Activated naive CD8-positive, alpha-beta T cell treated with anti-CD3 and anti-CD28 coated beads, Interleukin-2, amount 10 ng/mL, durations not matched to agents 7 days and 5 days (primary cell): ENCODE measurements at places on chromosomes 3 and 15. TPM values are rescaled to one million over a fixed set of nuclear protein-coding genes. Genes with fewer than 3 reads are reported as not detected.

DNA sequence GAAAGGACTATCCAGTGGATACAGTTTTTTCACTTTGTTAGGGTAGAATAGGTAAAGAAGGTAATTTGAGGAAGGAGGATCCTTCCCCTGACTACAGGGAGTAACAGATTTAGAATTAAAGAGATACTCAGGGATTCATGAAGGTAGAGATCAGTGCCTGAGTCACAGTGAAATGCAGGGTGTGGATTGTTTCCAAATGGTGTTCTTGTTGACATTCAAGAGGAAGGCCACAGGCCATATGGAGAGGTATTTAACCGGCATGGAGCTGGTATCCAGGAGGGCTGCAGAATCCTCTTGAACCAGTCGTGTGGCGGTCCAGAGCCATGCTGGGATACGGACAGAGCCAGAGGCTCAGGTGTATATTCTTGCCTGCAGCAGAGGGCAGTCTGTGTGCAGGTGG lies 28.2 kb downstream of the GYG1 start:
- DNase-seq = no peak

- DNase-seq = no peak
Observed at GRCh38 chr3:131728898-131729642, 226.3 kb upstream of the MRPL3 start.

GRCh38 chr3:11390411-11391131 lies 118.4 kb downstream of the ATG7 start:
- no peak for DNase-seq

Gene CLRN1
- total RNA-seq = not detected

Gene SLC6A20
- total RNA-seq = not detected

Gene LARP6
- not detected for total RNA-seq
